Activated CD4-positive, alpha-beta T cell treated with anti-CD3 and anti-CD28 coated beads, Interleukin-2, amount 50 U/mL, for 4 hours (primary cell): ENCODE measurements at places on chromosomes 3 and 15.

- no peak for DNase-seq
These were observed 14.7 kb downstream of the MAP2K1 start for GRCh38 chr15:66401130-66402021.

DNA sequence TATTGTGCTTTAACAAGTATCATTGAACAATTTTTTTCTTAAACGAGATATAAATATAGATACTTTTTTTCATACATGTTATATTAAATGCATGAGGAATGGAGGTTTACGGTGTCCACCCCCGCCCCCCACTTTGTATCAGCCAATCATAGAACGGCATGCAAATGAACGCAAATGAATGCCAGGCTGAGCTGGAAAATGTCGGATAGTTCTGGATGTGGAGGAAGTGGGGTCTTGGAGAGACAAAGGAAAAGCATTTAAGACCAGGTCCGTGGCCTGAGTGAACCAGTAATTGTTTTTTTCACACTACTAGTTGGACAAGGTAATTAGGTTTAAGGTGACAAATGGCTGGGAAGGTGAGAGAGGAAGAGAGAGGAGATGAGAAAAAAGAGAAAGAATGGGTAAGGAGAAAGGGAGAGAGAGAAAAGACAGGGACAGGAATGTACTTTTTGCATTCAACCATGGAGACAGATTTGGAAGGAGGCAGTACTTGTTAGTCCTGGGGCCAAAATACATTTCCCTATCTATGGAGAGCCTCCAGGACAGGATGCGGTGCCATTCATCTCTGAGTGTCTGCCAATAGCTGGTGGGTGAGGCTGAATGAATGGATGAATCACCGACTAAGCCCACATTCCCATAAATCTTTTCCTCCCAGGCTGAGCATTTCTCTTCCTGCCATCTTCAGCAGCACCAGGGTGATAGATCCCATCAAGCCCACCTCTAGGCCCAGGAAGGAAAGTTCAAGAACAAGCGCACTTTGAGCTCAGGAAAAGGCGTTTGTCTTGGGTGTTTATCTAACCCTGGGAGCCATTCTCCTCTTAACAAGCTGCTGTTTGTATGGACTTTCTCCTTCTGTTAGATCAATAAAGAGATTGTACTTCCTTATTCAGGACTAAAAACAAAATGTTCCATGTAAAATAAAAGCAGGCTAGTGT lies 1.4 kb upstream of the RAD18 start:
- no peak for DNase-seq

- no peak for DNase-seq
These were observed 29.8 kb downstream of the PBRM1 start for GRCh38 chr3:52655895-52656294.

GRCh38 chr3:194364314-194364651 lies 5.3 kb downstream of the LRRC15 start:
- no peak for DNase-seq

DNA sequence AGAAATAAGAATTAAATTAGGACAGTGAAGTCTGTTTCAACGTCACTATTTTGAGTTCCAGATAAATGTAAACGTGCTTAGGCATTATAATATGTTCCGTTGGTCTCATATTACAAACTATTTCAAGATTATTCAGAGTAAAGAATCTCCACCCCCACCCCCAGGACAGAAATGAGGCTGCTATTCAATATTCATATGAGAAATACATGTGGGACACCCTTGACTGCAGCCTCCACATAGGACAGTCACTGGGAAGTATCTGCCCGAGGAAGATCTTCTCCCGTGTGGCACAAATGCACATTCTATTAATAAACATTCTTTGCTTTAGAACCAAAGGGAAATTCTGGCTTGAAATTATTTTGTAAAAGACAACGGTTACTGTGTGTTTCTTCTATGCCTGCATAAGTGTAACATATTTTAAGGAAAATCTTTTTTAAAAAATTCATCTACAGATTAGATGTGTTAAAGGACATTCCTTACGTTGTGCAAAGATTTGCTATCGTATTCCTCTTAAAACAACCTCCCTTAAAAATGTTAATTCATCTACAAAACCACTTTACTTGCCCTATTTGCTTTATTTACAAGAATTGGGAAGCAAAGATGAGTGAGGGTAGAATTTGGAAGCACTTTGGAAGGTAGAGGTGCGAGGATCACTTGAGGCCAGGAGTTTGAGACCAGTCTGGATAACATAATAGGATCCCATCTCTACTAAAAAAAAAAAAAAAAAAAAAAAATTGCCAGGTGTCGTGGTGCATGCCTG lies 148.3 kb upstream of the SOX14 start:
- no peak for DNase-seq

- no peak for DNase-seq
These were observed 764.1 kb downstream of the GRM7 start for GRCh38 chr3:7625021-7625420.

DNA sequence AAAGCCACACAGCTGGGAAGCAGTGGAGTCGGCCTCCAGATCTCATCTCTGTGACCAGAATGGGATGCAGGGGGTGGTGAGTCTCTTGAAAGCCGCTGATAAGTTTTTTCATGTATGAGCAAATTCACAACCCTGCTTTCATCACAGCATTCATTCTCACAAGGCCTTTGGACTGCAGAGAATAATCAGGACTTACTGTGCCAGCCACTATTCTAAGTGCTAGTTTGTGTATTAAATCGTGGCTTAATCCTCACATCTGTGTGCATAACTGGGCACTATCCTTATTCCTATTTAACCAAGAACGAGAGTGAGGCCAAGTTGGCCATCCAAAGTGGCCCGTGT lies 64.2 kb upstream of the POLG start:
- no peak for DNase-seq

DNA sequence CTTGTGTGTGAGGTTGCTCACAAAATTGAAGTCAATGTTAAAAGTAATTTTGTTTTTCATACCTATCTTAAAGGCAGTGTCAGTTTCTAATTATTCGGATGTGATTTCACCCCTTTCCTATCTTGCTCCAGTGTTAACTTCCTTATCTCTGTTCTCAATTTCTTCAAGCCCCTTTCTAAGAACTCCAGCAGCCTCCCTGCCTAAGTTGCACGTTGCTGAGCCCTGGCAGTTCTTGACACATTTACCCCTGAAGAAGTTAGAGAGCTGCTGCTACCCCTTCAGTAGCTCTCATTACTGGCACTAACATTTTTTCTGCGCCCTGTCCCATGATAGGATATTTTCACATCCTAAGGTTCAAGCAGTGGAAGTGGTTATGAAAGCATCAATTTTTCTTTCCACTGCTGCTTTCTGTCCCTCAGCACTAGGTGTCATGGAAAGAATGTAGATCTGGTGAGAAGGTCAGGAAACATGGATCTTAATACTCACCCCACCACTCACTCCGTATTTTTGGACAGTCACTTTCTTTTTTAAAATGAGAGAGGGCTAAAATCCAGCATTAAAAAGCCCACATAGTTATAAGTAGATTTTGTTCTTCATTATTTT lies 62.9 kb downstream of the OPA1 start:
- no peak for DNase-seq

DNA sequence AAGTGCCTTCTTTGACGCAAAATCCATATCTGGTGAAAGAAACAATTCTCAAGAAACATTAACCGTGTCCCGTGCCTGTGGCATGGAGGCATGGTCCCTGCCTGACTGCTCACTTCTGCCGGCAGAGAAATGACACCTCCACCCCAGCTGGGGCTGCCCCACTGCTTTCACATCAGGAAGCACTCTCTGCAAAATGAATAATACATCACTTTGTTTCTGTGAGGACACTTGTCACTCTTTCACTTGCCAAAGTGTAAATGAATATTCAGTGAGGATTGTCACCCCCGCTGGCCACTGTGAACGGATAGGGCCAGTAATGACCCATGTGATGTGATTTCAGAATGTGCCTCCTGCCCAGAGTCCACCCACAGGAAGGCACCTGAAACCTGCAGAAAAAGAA lies 31.1 kb upstream of the SLC24A5 start:
- no peak for DNase-seq

DNA sequence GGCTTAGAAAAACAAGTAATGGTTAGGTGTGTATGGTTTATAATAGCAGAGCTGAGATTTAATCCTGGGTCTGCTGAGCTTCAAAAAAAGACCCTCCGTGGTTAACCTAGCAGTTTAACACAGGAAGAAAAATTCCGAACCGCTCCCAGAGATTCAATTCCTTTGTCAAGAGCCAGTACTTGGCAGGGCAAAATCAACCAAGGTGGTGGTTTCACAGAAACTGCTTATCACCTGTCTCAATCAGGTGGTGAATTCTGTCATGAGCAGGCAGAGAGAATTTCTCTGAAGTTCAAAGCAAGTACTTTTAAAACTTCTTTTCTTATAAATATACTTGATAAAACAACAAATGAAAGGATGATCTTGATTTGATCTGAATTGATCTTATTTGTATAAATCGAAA lies 17.2 kb downstream of the SYNPR start:
- no peak for DNase-seq

- DNase-seq, result no peak
These were observed 22.6 kb downstream of the CRTC3 start for GRCh38 chr15:90552162-90552928.

DNA sequence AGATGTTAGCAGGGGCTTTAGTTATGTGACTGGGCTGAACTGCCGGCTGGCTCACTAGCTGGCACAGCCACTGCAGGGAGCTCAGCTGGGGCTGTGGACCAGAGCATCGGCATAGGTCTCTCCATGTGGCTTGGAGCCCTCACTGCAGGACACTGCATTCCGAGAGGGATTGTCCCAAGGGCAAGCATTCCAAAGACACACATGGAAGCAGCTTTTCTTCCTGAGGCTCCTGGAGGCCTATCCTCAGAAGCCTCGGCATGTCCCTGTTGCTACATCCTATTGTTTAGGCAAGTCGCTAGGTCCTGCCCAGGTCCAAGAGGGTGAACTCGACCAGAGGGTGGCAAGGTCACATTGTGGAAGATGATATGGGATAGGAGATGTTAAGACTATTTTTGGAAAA lies 209.8 kb downstream of the PLCL2 start:
- DNase-seq, result no peak

- no peak for DNase-seq
These were observed 43.9 kb downstream of the CHDH start for GRCh38 chr3:53802256-53802880.

GRCh38 chr3:172094621-172095557 lies 55.5 kb downstream of the FNDC3B start:
- DNase-seq, result no peak
